ENCODE measurements at places on chromosomes 12 and 14. TPM values are rescaled to one million over a fixed set of nuclear protein-coding genes. Genes with fewer than 3 reads are reported as not detected.

The DACT1 gene
- 24.0 TPM for total RNA-seq

- DNase-seq = no peak
These were observed 41.7 kb downstream of the NUAK1 start for GRCh38 chr12:106097011-106097410.

DNA sequence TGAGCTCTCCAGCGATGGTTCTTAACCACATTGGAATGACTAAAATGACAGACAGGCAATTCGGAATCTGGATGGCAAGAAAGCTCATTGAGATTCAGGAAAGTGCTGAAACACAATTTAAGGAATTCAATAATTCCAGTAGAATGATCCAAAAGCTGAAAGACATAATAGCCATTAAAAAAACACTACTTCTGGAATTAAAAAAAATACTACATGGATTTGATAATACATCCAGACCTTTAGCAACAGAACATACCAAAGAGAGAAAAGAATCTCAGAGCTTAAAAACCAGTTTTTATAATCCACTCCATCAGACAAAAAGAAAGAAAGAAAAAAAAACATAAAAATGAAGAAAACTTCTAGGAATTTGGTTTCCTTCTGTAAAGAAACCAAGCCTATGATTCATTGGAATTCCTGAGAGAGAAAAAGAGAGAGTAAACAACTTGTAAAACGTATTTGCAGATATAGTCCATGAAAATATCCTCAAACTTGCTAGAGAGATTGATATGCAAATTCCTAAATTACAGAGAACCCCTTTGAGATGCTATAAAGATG is 52.8 kb downstream of the SLCO1B1 start:
- no peak for DNase-seq

DNA sequence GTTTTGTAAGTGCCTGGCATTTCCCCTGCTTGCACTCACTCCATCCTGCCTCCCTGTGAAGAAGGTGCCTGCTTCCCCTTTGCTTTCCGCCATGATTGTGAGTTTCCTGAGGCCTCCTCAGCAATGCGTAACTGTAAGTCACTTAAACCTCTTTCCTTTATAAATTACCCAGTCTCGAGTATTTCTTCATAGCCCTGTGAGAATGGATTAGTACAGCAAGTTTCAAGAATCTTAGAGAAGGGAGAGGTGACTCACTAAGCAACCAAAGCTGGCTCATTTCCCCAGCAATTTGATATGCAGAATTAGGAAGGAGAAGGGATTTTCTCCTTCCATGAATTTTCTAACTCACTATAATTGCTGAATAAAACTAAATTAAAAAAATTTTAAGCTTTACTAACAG is 251.0 kb upstream of the FOXG1 start:
- no peak for DNase-seq

DNA sequence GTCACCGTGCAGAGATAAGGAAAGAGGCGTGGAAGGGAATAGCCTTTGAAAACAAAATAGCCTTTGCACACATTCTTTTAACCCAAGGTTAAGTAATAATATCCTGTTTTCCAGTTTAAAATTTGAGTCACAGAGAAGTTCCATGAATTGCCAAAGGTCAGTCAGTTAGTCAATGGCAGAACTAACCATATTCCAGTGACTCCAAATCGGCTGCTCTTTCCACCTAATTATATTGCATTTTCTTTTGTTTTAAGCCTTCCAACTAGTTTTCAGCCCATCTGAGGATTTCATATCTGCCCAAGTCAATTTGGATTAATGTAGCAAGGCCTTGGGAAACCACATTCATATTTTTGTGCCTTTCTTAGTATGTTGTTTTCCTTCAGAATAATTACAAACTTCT is 373.0 kb downstream of the CCDC91 start:
- no peak for DNase-seq

DNA sequence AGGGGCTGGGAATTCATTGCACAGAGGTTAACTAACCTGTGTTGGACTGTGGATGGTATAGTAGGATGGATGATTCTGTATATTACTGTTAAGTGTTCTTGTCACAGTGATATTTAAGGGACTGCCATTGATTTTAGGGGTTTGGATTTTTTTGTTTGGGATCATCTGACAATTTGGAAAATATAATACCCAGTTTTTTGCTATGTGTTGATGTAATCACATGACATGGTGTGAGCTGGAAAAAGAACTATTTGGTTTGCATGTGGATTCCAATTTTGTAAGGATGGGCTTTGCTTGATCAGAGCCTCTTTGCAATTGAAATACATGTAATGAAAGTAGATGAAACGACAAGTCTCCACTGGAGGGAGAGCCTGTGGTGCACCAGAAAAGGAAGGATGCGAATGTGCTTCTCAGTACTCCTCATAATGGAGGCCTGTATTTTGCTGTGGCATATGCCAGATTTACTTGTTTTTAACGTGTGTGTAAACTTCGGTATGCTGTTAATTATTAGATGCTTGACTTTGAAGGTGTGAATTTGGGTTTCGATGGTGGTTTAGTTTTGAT is 2.7 kb downstream of the DYRK2 start:
- peak; percentile 84 for DNase-seq

GRCh38 chr14:70947739-70948138 is 40.5 kb downstream of the PCNX1 start:
- DNase-seq = no peak

The BTBD6 gene
- total RNA-seq = 54.0 TPM

The TWF1 gene
- total RNA-seq = 96.1 TPM

The CISTR gene
- 0.79 TPM for total RNA-seq

- DNase-seq = no peak
These were observed 35.0 kb upstream of the GALNT9 start for GRCh38 chr12:132364348-132364902.

GRCh38 chr14:90999299-90999698 is 61.1 kb downstream of the RPS6KA5 start:
- no peak for DNase-seq

DNA sequence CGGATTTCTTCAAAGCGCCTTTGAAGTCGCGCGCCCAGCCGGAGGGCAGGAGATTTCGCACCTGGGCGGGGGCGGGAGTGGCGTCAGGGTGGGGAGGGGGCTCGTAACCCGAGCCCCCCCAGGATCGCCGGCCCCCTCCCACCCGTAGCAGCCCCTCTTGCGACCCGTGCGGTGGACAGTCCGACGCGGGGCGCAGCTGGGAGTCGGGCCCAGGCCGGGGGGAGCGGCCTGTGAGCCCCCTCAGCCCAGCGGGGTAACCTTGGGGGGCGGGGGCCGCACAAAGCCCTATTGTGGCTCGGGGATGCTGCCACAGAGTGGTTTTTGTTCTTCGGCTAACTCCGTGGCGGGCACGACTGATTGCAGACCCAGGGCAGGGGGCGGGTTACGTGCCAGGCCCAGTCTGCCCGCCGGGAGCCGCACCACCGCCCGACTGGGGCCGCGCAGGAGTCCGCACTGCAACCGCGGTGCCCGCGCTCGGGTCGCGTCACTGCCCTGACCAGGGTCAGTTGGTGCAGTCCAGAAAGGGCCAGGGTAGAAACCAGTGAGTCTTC is 4.2 kb upstream of the AAAS start:
- no peak for DNase-seq

- no peak for DNase-seq
These were observed 7.4 kb upstream of the PPFIBP1 start for GRCh38 chr12:27516625-27517024.

GRCh38 chr12:131003036-131003715 is 49.5 kb downstream of the ADGRD1 start:
- DNase-seq = no peak

The CLMN gene
- total RNA-seq = 8.3 TPM

DNA sequence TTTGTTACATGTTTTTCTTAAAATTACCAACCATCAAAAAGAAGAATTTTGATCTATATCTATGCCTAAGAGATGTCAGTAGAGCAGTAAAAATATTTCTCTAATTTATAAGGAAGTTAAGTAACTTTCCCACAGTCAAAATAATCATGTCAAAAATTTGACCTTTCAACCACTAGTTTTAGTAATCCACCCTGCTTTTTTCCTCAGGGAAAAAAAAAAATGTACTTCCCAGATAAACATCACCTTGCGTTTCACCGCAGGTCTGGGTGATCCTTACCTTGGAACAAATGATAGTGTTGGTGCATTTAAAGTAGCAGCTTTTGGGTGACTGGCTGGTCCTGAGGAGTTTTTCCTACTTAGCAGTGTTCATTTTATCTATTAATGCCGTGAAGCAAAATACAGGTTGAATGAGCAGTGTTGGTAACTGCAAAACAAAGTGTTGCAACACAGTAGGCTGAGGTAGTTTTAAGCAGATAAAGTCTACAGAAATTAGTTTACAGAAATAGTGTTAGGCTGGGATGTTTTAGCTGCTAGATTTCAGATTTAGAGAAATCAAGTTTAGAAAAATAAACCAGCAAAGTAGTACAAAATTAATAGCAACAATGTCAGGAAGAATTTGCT is 137.2 kb upstream of the DNM1L start:
- DNase-seq = no peak

The KRT3 gene
- total RNA-seq = 0.10 TPM

DNA sequence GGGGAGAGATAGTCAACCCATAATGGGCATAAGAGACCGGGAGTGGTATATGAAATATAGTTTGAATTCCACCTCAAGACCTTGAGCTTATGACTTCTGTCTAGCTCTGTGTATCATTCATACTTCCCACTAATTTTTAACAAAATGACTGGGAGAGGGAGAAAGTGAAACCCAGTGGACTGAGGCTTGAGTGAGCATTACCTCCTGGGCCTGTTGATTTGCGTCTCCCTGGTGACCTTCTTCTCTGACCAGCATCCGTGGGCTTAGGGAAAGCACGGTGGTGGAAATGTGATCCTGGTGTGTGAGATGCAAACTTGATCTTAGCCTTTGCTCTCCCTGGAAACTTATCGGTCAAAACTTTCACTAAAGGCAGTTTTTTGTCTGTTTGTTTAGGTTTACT is 207.9 kb upstream of the BCL2L14 start:
- DNase-seq = no peak

- DNase-seq = no peak
These were observed 23.3 kb downstream of the ZFC3H1 start for GRCh38 chr12:71640316-71640715.

Data from spinal cord (tissue), 10 donors.